Activated CD4-positive, alpha-beta memory T cell treated with anti-CD3 and anti-CD28 coated beads for 36 hours (primary cell): ENCODE measurements at places on chromosomes 13 and 19.

- no peak for DNase-seq
Observed at GRCh38 chr13:24119626-24120508, 40.7 kb upstream of the SPATA13 start.

GRCh38 chr13:98609756-98610155 lies 32.8 kb upstream of the STK24 start:
- no peak for DNase-seq

DNA sequence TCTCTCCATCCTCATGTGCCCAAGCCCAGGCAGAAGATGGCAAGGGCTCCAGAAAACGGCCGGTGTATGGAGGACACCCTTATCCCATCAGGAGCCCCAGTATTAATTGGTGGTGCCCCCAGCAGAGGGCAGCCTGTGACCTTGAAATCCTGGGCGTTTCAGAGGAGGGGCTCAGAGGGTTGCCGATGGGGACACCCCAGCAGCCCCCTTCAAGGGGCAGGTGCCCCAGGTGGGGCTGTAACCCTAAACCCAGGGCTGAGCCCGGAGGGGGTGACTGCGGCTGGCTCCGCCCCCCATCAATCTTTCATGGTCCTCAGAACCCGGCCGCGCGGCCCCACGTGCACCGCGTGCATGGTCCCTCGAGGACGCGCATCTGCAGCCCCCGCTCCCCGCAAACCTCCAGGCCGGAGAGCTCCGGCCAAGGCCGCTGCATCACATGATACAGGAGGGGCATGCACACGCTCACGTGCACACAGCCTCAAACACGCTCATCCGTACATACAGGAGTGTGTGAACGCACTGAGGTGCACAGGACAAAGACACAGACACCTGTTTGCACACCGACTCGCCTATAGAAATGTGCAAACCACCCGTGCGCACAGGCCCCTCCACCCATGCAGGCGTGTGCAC lies 949 bp downstream of the RAB3A start:
- DNase-seq, result peak; percentile 38

DNA sequence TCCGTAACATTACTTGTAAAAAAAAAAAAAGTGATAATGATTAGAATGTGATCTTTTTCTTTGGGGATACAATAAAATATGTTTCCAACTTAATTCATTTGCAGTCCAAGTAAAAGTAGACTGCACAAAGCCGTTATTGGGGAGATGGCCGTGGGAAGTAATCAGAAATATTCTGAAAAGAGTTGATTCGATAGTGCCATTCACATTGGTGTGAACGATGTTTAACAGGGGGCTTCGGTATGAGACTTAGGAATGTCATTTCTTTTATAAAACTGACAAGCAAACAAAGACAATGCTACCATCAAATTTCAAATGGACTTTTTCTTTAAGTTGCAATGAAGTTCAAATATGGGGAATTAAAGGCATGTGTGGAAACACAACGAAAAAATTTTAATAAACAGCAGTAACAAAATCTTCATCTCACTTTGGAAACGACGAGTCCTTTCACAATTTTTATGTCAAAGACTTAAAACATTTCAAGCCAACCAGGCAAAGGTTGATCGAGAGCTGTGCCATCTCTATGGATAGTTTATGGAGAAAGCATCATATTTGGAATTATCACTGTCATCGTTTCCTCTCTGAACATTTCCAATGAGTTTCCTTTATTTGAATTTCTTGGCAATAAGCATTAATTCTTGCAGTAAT lies 1.7 kb upstream of the ZIC5 start:
- no peak for DNase-seq

- DNase-seq, result peak; percentile 58
Observed at GRCh38 chr19:14072535-14073260, at the start of gene MISP3. TSS of gene MISP3 (plus strand) at chr19:14072786. CDS start at chr19:14073310, 524 bp downstream.

- no peak for DNase-seq
Observed at GRCh38 chr19:33780746-33781145, 15.9 kb upstream of the KCTD15 start.

GRCh38 chr13:99971576-99972189 lies at the start of gene ZIC5:
TSS of gene ZIC5 (minus strand) at chr13:99971767. CDS start at chr13:99971603, 164 bp downstream.
- no peak for DNase-seq
